Hindlimb muscle (tissue), 1 donor: ENCODE measurements at places on chromosomes 6 and 20. TPM values are rescaled to one million over a fixed set of nuclear protein-coding genes. Genes with fewer than 3 reads are reported as not detected.

DNA sequence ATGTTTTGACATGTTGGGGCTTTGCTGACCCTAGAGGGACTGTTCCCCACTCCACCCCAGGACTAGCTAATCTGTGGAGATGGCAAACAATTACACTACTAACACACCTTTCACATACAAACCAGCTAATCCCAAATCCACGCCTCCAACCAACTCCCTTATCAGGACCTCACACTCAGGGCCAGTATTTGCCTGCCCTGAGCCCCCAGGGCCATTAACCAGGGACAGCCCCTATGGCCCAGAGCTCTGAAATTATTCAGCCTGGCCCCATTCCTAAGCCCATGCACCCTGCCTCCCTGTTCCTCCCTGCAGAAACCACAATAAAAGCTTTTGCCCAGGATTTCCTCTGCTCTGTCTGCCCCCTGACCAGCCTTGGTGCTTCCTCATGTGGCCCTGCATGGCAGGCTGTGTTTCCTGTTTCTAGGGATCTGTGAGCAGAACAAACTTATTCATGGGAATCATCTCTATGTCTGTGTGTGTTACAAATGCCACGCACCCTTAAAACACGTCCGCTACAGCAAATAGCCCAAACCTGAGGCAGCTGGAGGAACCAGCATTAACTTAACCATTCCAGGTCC, 121.2 kb downstream of the PXDC1 start:
- no peak for DNase-seq

DNA sequence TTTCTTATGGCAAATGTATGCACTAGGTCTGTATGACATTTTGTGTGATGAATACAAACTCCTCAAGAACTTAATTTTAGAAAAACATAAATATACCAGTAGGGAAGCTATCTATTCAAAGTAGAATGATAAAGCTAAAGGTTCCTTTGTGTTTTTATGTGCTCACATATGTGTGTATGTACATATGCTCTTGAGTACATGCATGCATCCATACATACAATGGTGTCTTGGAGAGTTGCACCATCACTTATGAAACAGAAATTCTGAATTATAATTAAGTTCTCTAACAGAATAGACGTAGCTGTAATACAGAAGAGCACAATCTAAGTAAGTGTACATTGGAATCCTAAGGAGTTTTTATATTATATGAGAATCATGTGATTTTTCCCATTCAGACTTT, 2.3 kb downstream of the NKAIN2 start:
- no peak for DNase-seq

DNA sequence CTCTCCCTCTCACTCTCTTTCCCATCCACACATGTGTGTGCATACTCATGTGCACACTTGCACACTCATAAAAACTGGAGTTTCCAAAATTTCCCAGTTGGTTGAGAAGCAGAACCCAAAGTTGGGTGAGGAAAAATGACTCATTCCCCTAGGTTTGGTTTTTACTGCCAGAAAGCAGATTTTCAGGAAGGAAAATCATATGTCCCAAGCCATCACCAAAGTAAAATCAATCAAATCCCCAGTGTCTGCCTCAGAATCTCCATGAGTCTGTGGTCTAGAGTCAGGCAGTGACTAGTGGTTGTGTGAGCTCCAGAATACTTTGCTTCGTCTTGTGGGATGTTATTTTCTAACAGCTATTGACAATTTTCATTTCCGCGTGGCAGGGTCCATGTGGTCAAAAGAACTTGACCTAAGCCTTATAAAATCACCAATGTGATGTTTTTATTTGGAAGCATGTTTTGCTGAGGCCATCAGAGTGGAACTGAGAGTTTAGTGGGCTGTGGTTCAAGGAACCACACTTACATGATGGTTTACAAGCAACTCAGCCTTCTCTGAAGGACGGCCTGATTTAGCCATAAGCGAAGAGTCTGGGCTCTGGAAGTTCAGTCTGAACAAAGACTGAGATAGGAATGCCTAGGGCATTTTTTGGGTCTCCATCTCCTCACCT, 81.9 kb upstream of the CCN6 start:
- no peak for DNase-seq

The FAM209A gene
- polyA plus RNA-seq = 0.37 TPM

DNA sequence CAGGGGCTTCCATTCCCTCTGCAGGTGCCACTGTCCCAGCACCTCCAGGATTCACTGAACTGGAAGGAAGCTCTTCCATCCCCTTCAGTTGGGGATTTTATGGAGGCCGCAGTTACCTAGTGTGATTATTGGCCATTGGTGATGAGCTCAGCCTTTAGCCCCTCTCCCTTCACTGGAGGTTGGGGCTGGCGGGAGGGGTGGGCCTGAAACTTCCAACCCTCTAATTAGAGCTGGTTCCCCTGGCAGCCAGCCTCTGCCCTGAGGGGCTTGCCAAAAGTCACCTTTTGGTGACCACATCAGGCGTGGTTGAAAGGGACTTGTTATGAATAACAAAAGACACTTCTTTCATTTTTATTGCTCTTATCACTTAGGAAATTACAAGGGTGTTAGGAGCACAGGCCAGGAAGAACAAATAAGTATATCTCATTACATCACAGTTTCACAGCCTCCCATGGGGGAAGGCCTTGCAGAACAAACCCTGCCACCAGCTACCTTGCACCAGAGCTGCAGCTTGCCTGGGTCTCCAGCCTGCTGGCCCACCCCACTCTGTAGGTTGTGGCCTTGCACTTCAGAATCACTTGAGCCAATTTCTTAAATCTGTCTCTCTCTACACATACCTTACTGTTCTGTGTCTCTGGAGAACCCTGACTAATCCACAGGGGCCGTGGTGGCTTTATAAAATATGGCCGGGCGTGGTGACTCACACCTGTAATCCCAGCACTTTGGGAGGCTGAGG, 5.0 kb downstream of the PYGB start:
- no peak for DNase-seq
